Hepatocyte (in vitro differentiated cells): ENCODE measurements at places on chromosomes 5 and 9. TPM values are rescaled to one million over a fixed set of nuclear protein-coding genes. Genes with fewer than 3 reads are reported as not detected.

GRCh38 chr9:8963885-8964284 lies 1164.3 kb upstream of the DMAC1 start:
- DNase-seq: no peak

DNA sequence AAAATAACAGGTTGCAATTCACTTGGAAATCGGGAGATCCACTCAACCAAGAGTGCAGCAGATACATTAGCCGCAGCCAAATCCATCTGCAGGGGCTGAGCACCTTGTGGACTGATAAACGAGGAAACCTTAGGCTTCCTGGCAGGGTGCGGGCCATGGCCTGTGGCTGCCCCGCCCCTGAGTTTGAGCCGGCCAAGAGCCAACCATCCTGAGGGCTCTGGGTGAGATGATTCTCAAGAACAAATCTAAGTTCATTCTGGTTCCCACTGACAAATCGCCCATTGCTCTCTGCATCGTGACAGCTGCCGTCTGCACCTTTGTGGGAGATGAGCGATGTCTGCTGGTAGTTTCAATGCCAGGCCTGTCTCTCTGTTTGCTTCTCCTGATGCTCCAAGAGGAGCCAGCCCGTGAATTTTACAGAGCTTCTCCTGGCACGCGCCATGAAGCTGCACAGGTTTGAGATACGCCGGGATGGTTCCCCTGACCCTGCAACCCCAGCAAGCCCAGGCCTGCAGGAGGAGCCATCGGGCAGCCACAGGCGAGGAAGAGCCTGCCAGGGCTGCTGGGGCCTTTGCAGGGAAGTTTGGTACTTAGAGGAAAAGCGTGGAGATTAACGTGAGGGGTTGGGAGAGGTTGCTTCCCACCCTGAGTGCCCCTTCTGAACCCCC lies 154.0 kb downstream of the OLFM1 start:
- DNase-seq: no peak

GRCh38 chr9:113651896-113652295 lies 188.4 kb downstream of the RGS3 start:
- DNase-seq: no peak

GRCh38 chr9:114745108-114745848 lies 60.6 kb downstream of the TNFSF15 start:
- no peak for DNase-seq

DNA sequence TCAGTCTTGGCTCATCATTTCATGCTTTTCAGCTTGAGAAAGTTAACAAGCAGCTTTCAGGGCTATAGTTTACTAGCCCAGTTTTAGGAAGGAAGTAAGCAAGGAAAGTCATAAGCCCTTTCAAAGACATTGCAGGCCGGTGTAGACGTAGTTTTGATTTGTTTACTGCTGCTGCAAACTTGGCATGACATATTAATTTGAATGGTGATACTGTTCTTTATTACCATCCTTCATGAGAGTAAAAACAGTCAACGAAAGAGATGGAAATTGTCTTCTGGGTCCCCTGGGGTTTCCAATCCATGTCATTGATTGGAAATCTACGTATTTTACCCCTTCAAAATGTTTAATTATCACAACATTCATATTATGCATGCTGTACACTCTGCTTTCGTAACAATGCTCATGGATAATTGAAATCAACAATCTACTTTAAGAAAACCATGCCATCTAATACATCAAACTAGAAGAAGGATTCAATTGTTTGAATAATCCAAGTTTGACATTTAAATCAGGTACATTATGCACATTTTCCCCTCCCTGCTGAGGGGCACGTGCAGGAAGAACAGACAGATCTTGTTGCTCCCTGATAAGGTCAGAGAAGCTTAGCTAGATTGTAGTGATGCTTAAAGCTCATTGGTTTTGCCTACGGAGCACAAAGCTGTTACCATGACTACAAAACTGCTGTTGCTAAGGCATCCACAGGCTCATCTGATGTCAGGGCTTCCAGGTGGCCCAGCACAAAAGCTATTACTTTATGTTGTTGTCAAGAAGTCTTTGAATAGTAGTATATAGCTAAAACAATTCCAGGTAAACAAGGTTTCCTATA lies 139.9 kb upstream of the PRLR start:
- DNase-seq: peak; percentile 48

DNA sequence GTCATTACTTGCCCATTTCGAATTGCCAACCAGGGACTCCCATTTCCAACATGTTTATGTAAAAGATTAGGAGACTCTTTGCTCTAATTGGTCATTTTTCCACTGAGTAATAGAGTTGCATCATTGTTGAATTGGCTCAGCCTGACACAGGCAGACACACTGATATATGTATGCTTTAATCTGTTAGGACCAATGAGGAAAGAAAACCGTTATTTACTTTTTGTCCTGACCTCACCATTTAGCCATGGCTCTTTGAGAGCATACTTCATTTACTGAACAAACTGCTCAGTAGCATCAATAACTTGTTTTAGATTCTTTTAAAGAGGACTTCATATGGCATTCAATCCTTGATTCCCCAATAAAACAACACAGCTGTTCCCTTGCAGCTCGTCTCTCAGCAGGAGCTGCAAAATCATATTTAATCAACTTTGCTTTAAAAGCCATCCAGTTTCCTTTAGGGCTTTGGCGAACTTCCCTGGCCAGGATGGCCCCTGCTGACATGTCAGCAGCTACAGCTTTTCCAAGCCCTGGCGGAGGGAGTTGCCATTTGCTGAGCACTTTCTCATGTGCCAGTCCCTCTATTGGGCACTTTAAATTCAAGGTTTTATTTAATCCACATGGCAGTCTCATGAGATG lies 251.5 kb upstream of the TNC start:
- DNase-seq: peak; percentile 33

GRCh38 chr5:151451626-151452520 lies 4.5 kb downstream of the SLC36A1 start:
- DNase-seq: peak; percentile 30

DNA sequence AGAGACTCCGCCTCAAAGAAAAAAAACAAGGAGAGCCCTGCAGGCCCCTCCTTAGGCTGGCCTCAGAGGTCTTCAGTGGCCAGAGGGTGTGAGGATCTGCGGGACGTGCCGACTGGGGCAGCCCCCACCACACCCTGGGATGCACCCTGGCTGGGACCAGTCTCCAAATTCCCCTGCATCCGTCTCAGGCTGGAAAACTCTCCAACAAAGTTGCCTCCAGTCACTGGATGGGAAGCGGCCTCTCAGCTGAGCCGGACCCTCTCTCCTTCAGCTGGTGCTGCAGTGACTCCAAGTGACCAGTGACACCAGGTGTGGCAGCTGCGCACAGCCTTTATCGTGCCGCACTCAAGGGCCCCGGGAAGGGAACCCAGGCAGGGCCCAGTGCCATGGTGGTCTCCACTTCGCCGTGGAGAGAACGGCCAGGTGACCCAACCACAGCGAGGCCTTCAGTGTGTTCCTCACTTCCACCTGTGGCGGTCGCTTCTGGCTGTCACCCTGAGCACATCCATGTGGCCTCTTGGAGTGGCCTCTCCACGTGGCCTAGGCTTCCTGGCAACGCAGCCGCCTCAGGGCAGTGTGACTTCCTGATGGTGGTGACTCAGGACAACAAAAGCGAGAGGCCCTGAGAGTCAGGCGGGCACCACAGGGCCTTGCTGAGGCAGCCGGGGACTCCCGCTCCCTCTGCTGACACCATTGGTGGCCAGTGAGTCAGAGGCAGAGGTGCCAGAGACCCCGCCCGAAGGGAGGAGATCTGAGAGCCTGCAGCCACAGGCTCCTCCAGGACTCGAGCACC lies 19.3 kb upstream of the CAMSAP1 start:
- no peak for DNase-seq

GRCh38 chr9:135216791-135217441 lies 129.4 kb downstream of the OLFM1 start:
- no peak for DNase-seq

DNA sequence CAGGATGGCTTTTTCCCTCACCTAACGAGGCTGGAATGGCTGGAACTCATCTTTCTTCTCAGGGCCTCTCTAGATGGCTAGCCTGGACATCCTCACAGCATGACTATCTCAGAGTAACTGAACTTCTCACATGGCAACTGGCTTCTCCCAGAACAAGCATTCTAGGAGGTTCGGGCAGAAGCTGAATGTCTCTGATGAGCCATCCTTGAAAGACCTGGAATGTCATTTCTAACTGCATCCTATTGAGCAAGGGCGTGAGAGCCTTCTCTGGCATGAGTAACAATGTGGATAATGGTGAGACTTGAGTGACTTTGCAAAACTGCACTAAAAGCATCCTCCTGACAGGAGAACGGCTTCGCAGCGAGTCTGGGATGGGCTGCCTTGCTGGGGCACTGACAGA lies 487.7 kb downstream of the MAT2B start:
- DNase-seq: no peak

DNA sequence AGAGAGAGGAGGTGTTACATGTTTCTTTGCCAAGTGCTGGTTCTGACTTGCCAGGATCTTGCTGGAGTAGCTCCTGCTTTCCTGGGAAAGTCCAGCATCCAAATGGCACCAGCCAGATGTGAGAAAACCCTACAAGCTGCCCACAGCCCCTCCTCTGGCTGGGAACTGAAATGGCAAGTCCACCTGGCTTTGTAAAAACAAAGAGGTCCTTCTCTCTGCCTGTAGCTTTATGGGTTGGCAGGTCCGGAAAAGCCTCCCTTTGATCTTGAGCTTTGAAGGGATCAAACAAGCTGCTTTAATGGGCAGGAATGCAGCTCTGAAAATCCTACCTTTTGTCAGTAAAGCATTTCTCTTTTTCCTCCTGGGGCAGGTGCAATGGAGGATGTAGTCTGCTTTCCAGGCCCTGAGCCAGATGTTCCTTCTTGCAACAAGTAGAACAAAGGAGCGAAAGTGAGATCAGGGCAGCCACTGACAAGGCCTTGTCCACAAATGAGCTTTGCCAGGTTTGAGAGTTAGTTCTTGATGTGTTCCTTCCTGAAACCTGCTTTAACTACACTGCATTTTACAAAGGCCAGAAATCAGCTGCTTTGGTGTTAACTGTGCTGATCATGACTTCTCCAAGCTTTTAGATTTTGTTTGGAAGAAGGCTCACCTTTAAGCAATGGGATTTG lies 456.7 kb downstream of the ZNF608 start:
- DNase-seq: no peak

DNA sequence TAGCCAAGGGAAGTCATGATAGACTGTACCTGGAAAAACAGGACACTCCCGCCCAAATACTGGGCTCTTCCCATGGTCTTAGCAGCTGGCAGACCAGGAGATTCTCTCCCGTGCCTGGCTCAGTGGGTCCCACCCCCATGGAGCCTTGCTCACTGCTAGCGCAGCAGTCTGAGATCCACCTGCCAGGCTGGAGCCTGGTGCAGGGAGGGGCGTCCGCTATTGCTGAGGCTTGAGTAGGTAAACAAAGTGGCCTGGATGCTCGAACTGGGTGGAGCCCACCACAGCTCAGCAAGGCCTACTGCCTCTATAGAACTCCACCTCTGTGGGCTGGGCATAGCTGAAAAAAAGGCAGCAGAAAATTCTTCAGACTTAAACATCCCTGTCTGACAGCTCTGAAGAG lies 10.1 kb upstream of the THG1L start:
- peak; percentile 8 for DNase-seq

- no peak for DNase-seq
These were observed 153.0 kb downstream of the CSNK1G3 start for GRCh38 chr5:123664961-123665360.

- DNase-seq: no peak
These were observed 31.2 kb downstream of the BNIP1 start for GRCh38 chr5:173175523-173175922.

DNA sequence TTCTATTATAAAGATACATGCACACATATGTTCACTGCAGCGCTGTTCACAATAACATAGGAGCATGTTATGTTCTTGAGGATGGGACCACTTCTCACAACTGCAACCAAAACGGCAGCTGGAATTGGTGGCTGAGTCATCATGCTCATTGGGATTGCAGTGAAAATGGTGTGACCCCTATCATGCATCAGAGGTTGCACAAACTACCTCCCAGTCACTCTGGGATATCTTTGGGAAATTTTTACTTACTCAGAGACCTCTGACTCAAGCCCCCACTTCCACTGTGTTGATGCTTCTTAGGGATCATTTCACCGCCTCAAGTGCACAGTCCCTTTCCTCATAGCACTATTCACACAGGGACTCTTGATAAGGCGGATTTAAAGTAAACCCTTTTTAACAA lies 474.1 kb downstream of the BNC2 start:
- DNase-seq: no peak

- DNase-seq: no peak
These were observed 658 bp downstream of the PCDHGC4 start for GRCh38 chr5:141485321-141486055.

- peak; percentile 72 for DNase-seq
These were observed 133.0 kb downstream of the C9orf50 start for GRCh38 chr9:129487658-129488483.

DNA sequence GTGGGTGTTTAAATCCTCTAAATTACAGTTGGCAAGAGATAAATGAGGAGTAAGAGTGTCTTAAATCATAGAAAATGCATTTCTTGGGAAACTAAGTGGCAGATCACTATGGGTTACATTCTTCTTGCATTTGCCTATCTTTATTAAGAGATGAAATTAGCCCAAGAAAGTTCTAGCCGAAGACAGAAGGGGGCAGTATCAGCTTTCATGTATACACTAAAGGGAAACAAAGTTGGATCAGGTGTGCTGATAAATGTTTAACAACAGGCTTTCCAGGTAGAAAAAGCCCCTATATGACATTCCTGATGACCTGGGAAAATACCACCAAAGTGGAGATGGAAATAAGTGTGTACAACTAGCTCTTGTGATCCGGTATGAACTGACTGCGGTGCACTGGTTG lies 81.9 kb upstream of the TLR4 start:
- no peak for DNase-seq

DNA sequence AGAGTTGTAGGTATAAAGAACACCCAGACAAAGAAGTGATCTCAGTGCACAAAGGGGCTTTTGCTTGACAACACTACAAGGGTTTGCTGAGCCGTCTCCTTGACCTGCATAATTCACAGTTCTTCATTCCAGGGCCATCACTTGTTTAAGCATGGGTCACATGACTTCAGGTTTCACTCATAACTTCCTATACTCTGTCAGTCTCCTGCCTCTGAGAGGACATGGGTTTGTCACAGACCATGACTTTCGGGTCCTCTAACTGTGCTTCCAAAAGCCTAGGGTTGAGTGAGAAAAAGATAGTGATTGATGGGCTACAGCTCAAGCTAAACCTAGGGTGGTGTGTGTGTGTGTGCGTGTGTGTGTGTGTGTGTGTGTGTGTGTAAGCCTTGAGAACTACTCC lies 166.4 kb downstream of the CDH6 start:
- DNase-seq: no peak

DNA sequence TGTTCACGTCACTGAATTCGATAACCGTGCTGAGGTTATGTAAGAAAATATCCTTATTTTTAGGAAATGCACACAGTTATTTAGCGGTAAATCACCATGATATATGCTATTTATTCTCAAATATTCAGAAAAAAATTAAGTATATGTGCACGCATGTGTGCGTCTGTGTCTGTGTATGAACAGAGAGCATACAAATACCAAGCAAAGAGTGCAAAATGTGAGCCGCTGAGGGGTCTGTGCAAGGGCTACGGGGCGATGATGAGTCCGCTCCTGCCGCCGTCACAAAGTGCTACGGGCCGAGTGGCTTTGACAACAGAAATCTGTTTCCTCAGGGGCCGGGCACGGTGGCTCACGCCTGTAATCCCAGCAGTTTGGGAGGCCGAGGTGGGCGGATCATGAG lies 6.9 kb upstream of the UCK1 start:
- DNase-seq: no peak

GRCh38 chr5:127785098-127785927 lies 82.1 kb downstream of the CCDC192 start:
- peak; percentile 7 for DNase-seq

GPRIN1 gene
- total RNA-seq: 1.4 and 1.6 TPM in 2 replicates

PITX1 gene
- 62.9 and 64.9 TPM in 2 replicates for total RNA-seq

GLDC gene
- 18.4 and 26.6 TPM in 2 replicates for total RNA-seq

PTGS1 gene
- total RNA-seq: 4.2 and 5.4 TPM in 2 replicates

PRR7 gene
- 4.8 TPM in 2 replicates for total RNA-seq

FOXI1 gene
- total RNA-seq: not detected in 2 replicates

STPG3 gene
- total RNA-seq: not detected in 2 replicates

ZFP37 gene
- 4.1 and 5.7 TPM in 2 replicates for total RNA-seq

SELENOP gene
- total RNA-seq: 5,946 and 6,524 TPM in 2 replicates
